ENCODE measurements at places on chromosomes 4 and X.
A peak's percentile ranks its signal among the peaks of the same experiment; 100 is the strongest.

- DNase-seq, result no peak
These were observed 226.0 kb upstream of the PPP1R2C start for GRCh38 chrX:43003939-43004338.

DNA sequence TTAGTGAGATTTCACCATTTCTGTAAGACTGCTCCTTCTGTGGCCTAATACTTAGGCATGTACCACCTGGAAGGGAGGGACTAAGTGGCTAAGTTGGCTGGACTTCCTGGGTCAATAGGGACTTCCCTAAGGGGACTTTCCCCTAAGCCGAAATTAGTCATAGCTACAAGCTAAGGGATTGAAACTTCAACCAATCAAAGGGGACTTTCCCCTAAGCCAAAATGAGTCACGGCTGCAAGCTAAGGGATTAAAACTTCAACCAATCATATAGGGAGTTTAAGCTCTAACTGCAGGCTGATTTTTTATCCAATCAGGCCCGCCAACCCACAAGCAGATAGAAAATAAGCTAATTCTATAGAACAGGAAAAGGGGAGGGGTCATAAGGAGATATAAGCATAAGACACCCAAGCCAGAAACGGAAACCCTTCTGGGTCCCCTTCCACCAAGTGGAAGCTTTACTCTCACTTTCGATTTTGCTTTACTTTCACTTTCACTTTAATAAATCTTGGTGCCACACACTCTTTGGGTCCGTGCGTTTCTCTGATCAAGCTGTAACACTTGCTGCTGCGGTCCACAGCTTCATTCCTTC, 382.8 kb downstream of the KLHL4 start:
- no peak for DNase-seq

- DNase-seq, result no peak
These were observed 46.1 kb upstream of the HOPX start for GRCh38 chr4:56727150-56727549.

- DNase-seq, result no peak
These were observed 443.7 kb upstream of the ATOH1 start for GRCh38 chr4:93384887-93385286.

DNA sequence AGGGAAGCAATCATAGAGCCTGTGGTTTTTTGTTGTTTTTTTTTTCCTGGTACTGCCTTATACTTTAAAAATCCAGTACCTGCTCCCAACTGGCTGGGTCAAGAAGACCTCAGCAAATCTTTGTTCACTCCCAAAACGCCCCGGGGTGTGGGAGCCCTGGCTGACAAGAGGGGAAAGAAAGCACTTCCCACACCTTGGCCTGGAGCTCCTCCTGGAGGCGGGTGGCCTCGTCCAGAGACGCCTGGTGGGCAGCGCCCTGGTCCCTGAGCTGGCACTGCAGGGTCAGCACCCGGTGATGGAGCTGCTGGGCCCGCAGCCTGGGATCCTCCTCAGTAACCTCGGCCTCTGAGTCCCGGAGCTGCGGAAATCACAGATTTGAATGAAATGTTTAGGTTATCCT, 38.2 kb downstream of the C4orf50 start:
- DNase-seq, result peak; percentile 51

DNA sequence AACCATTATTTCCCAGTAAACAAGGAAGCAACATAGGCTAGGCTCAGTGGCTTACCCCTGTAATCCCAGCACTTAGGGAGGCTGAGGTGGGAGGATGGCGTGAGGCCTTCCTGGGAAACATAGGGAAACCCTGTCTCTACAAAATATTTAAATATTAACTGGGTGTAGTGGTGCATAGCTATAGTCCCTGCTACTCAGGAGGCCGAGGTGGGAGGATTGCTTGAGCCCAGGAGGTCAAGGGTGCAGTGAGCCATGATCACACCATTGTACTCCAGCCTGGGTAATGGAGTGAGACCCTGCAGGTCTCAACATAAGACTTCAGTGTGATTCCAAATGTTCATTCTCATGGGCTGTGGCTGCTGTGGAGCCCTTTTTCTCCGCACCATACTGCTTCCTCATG, 34.9 kb downstream of the FHDC1 start:
- DNase-seq, result no peak

- DNase-seq, result no peak
These were observed 38.6 kb downstream of the HTRA3 start for GRCh38 chr4:8308144-8308543.

DNA sequence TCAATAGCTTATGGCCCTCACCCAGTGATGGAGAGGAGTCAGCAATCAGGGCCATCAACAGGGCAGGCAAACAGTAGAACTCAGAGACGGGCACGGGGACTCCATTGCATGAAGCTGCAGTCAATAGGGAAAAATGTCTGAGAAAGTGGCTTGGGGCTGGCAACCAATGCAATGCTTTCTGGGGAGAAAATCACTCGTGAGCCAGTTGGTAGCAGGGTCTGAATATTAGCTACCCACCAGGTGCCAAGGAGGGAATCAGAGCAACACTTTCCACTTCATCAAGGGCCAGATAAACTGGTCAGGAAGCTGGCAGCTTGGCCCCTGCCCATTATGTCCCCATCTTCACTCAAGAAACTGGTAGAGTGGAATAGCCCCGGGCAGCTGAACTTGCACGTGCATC, 80.7 kb downstream of the STARD8 start:
- DNase-seq, result no peak

DNA sequence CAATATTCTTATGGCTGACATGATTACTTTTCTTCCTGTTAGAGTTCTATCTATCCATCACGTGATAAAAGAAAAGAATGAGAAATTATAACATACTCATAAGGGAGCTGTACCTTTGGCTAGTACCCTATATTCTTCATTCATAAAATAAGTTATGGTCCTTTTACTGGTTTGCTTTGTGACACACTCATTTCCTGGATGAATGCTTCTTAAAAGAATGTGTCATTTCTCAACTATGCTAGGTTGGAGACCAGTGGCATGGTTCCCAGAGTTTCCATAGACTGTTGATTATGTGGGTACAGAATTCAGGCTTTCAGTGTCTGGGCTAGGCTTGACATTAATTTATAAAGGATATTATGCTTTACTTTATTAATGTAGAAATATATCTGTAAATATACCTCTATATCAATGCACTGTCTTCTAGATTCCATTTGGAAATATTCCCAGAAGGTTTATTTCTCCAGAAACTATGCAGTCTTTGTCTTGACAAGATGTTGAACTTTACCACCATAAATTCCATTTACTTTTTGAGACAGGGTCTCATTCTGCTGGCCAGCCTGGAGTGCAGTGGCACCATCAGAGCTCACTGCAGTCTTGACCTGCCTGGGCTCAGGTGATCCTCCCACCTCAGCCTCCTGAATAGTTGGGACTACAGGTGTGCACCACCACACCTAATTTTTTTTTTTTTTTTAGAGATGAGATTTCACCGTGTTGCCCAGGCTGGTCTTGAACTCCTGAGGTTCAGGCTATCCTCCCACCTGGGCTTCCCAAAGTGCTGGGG, 23.8 kb downstream of the NUDT6 start:
- no peak for DNase-seq

- DNase-seq, result no peak
These were observed 18.5 kb upstream of the CXCL8 start for GRCh38 chr4:73721909-73722308.

- no peak for DNase-seq
These were observed 50.9 kb downstream of the MED28 start for GRCh38 chr4:17665346-17665745.

DNA sequence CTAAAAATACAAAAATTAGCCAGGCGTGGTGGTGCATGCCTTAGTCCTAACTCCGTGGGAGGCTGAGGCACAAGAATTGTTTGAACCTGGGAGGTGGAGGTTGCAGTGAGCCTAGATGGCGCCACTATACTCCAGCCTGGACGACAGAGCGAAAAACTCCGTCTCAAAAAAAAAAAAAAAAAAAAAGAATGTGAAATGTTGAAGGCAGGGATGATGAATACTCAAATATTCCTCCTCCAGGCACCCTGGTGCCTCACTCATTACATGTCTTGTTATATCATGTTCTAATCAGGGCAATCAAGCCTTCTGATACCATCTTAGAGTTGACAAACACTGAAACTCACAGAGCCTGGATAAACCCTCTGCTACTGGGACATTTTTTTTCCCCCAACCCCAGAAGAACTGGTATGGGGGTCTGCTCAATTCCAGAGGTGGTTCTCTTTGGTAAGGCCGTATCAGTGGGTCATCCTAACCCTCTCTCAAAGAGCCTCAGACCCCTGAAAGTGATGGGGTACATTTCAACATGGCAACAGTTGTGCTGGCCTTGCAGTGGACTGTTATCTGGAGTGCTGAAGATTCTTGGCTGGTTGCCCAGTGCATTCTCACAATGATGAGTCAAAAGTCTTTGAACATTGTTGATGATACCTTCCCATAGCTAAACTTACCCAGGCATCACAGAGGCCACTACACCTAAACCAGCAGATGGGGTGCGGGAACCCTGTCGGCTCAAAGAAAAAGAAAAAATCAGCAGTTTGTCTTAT, 2.4 kb upstream of the SH3KBP1 start:
- no peak for DNase-seq

DNA sequence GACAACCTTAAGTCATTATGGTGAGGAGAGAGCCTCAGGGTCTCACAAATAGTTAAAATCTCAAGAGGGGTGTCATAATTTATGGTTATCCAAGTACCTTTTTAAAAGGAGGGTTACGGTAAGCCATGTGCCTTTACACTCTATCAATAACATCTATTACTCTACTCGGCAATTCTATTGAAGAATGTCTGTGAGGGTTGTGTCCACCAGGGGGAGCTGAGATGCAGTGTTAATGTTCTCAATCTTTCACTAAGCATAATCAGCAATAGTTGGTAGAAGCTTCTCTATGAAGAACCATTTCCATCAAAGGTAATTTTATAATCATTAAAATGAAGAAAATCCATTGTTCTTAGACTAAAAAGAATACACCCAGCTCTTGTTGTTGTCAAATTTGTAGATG, 457.4 kb downstream of the CENPC start:
- no peak for DNase-seq

GRCh38 chr4:103996637-103997036, 276.9 kb upstream of the TACR3 start:
- no peak for DNase-seq

GRCh38 chr4:16206848-16207247, 19.4 kb downstream of the TAPT1 start:
- DNase-seq, result no peak

DNA sequence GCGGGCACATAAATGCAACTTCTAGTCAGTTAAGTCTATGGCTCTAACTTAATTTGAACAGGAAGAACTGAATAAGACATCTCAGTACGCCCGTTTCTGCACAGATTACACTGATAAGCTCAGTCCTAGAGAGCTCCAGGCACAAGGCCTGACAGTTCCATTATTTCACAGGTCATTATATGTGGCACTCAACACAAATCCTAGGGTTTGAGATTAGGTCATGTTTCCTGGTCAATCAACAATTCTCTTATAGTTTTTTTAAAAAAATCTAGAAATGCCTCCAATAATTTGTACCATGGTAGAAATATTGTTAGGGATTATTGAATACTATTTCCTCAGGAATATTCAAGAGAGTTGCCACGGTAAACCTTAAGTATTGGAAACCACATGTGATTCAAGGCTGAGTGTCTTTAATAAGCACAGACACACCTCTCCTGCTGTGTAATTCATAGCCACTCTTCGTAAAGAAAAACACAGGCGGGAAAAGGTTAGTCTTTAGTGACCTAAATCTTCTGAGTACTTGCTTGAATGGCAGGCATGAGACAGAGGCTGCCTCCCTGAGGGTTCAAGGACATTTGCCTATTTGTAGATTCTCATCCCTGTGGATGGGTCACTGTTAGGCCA, 342.9 kb upstream of the ADGRL3 start:
- no peak for DNase-seq

DNA sequence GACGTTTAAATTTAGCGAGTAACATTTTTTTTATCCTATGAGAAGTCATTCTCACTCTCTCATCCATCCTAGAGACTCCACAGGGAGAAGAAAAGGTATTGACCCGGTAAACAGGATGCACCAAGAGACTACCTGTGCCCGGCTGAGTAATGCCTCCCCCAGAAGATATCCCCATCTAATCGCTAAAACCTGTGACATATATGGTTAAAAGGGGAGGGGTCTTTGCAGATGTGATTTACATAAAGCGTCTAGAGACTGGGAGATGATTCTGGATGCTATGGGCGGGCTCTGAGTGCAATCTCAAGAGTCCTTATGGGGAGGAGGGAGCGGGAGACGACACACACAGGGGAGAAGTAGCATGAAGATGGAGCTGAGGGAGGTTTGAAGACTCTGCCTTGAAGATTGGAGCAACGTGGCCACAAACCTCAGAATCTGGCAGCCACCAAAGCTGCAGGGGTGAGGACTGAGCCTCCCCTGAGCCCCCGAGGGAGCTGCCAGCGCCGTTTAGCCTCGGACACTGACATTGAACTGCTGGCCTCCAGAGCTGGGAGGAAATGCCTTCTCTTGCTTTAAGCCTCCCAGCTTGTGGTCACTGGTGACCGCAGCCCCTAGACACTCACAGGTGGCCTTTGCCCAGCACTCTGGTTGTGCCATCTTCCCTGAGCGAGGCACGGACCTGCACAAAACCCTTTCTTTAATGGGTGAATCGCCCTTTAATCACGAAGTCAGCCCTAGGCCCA, 11.2 kb downstream of the ABLIM2 start:
- no peak for DNase-seq

- DNase-seq, result no peak
These were observed 10.2 kb downstream of the PDGFC start for GRCh38 chr4:156961196-156962057.

DNA sequence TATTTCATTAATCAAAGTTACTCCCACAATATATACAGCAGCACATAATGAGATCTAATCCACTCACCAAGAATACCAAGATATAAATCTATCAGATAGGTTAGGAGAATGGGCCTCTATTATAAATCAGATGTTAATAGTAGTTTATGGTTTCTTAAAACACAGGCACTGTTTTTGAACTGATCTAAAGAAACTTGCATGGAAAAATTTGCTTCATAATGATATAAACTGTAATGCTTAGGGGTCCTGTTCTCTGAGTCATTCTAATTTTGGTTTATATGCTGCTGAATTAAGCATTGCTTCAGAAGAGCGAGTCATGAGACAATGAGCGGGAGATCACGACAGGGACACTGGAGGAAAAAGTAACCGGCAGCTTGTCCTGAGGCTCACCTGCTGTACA, 113.3 kb upstream of the OTUD4 start:
- no peak for DNase-seq

GRCh38 chr4:76488888-76489685, 54.1 kb downstream of the SHROOM3 start:
- no peak for DNase-seq

GRCh38 chrX:56499372-56499771, 64.1 kb upstream of the UBQLN2 start:
- DNase-seq, result no peak

- DNase-seq, result no peak
These were observed 84.0 kb upstream of the AFAP1 start for GRCh38 chr4:8023696-8024033.

DNA sequence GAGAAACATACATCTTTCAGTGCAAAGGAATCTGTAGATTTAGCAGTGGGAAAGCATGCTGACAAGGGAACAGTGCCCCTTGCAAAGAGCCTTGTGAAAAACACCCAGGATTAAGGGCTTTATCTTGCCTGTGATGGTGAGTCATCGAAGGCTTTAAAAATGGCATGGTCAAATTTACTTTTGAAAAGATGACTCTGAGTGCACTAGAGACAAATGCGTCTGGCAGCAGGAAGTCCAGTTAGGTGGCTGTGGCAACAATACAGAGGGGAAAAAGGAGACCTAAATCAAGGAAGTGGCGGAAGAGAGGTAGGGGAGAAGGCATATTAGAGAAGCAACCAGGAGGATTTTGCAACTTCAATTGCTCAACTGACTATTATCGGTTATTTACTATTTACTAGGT, 472.6 kb upstream of the CPEB2 start:
- no peak for DNase-seq

GRCh38 chr4:80235451-80235850, 31.0 kb upstream of the FGF5 start:
- no peak for DNase-seq

All from NCI-H1092 (cell line).